ENCODE measurements at places on chromosomes 11 and 22. TPM values are rescaled to one million over a fixed set of nuclear protein-coding genes. Genes with fewer than 3 reads are reported as not detected.

Gene TESMIN
- 5.3 TPM for total RNA-seq

Gene SMCO4
- 39.5 TPM for total RNA-seq

Gene C22orf42
- not detected for total RNA-seq

Gene SCGB1D2
- not detected for total RNA-seq

Gene MUC5B
- total RNA-seq = not detected

Measured in mammary microvascular endothelial cell (primary cell).